ENCODE measurements at places on chromosomes 1 and 21.

GRCh38 chr1:87091425-87091824 is 177.0 kb downstream of the HS2ST1 start:
- DNase-seq, result no peak

- peak; percentile 24 for DNase-seq
Observed at GRCh38 chr1:6612641-6613360, 730 bp upstream of the PHF13 start.

GRCh38 chr1:156840186-156840897 is 18.6 kb downstream of the INSRR start:
- DNase-seq, result no peak

DNA sequence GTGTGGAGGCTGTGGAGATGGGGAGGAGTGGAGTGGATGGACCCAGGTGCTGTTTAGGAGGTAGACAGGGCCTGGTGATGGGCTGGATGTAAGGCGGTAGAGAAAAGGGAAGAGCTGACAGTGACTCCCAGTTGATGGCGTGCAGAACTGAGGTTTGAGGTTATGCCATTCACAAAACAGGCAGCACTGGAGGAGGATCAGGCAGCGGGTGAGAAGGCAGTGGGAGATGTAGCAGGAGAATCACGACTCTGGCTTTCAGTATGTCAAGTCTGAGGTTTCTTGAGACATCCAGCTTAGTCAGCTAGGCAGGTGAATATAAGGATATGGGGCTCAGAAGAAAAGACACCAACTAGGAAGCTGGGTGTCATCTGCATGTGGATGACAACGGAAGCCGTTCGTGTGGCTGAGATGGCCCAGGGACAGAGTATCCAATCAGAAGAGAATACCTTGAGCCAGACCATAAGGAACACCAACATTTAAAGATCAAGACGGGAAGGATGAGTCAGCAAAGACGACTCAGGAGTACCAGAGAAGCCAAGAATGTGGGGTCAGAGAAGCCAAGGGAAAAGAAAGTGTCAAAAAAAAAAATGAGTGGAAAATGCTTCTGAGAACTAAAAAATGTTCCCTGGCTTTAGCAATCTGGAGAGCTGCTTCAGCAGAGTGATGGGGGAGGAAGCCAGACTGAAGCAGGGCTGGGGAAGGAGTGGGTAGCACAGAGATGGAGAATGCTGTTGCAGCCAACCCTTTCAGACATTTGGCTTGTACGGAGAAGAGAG is 15.2 kb downstream of the LRRN2 start:
- DNase-seq, result no peak

GRCh38 chr1:218250492-218250891 is 34.6 kb upstream of the RRP15 start:
- no peak for DNase-seq
